Naive thymus-derived CD8-positive, alpha-beta T cell (primary cell): ENCODE measurements at places on chromosomes 1 and 21. TPM values are rescaled to one million over a fixed set of nuclear protein-coding genes. Genes with fewer than 3 reads are reported as not detected.

The NBPF6 gene
- 0.16 TPM for total RNA-seq

The NIT1 gene
- total RNA-seq = 46.4 TPM

The NKAIN1 gene
- not detected for total RNA-seq

DNA sequence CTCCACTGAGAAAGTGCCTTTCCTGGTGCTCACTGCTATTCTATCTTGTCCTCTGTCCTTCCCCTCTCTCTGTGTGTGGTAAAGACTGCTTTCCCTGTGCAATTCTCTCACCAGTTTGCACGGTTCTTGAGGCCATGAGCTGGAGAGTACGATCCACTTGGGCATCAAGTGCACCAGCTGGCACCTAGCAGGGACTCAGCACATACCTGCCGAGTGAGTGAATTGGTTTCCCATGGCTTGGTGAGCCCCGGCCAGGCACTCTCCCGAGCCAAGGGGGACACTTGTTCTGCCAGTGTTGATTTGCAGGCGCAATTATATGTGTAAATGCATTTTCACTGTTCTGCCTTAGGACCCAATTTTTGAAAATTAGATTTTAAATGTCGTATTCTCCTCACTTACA is 313.5 kb downstream of the DISC1 start:
- DNase-seq = no peak
- no peak overlapping the region for H3K27ac ChIP-seq
- H3K27me3 ChIP-seq = no peaks in the 10 kb centered on the region
- H3K4me3 ChIP-seq = no peak overlapping the region
- H3K36me3 ChIP-seq = peaks cover 29% of the 10 kb centered on the region
- peaks cover 7% of the 10 kb centered on the region for H3K4me1 ChIP-seq

GRCh38 chr1:87074001-87074795 is 159.8 kb downstream of the HS2ST1 start:
- DNase-seq = no peak
- H3K36me3 ChIP-seq = no peaks in the 10 kb centered on the region
- H3K4me3 ChIP-seq = no peak overlapping the region
- H3K27me3 ChIP-seq = no peaks in the 10 kb centered on the region
- no peak overlapping the region for H3K27ac ChIP-seq

DNA sequence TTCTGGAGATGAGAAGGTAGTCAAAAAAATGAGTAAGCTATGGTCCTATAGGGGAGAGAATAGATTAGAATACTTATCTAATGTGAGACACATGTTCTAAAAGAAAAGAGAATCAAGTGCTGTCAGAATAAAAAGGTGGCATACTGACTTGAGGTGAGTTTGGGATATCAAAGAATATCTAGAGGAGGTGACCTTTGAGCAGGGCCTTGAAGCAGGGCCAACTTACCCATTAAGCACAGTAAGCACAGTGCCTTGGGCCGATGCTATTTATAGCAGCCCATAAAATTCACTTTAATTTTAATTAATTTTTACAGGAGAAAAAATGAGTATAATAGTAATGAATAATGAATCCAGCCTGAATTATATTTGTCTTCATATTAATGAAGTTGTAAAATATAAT is 92.2 kb downstream of the XPR1 start:
- H3K4me3 ChIP-seq = no peak overlapping the region
- H3K4me1 ChIP-seq = no peaks in the 10 kb centered on the region
- H3K36me3 ChIP-seq = peaks cover 57% of the 10 kb centered on the region
- H3K27me3 ChIP-seq = no peaks in the 10 kb centered on the region
- no peak for DNase-seq

GRCh38 chr1:28099050-28099769 is 10.8 kb upstream of the EYA3 start:
- no peaks in the 10 kb centered on the region for H3K4me1 ChIP-seq
- DNase-seq = no peak
- no peaks in the 10 kb centered on the region for H3K27me3 ChIP-seq
- no peak overlapping the region for H3K27ac ChIP-seq
- no peaks in the 10 kb centered on the region for H3K36me3 ChIP-seq

- H3K4me3 ChIP-seq = no peak overlapping the region
- peaks cover 16% of the 10 kb centered on the region for H3K27me3 ChIP-seq
- no peaks in the 10 kb centered on the region for H3K36me3 ChIP-seq
- no peak for DNase-seq
Measured at GRCh38 chr1:112237983-112238545, 157.9 kb upstream of the CTTNBP2NL start.
